Activated T-cell treated with anti-CD3 and anti-CD28 coated beads for 1 hour (primary cell): ENCODE measurements at places on chromosomes 5 and 9.

- DNase-seq: no peak
Observed at GRCh38 chr9:110846215-110846614, 177.6 kb downstream of the MUSK start.

DNA sequence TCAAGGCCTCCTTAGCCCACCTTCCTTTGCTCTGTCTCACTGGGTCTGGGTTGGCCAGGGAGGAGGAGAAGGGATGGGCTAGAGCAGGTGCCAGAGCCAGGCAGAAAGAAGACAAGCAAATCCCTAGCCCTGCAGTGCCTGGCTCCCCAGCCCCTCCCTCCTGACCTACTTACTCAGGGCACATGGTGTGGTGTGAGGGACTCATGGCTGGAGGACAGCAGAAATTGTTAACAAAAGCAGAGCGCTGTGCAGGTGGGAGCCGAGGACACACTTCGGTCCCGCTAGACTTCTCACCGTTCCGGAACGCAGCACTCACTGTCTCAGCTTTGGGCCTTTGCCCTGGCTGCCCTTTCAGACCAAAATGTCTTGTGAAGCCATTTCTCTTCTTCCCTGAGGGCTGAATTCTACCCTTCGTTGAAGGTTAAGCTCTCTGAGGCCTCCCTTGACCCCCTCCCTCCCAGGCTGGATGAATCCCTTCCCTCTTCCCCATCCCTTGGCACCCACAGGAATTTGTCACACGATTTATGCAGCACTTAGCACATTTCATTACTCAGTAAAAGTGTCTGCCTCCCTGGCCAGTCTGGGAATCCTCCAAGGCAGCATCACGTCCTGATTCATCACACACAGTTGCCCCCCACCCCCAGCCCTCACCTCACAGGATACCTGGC lies 263.9 kb upstream of the TRPC7 start:
- DNase-seq: no peak

DNA sequence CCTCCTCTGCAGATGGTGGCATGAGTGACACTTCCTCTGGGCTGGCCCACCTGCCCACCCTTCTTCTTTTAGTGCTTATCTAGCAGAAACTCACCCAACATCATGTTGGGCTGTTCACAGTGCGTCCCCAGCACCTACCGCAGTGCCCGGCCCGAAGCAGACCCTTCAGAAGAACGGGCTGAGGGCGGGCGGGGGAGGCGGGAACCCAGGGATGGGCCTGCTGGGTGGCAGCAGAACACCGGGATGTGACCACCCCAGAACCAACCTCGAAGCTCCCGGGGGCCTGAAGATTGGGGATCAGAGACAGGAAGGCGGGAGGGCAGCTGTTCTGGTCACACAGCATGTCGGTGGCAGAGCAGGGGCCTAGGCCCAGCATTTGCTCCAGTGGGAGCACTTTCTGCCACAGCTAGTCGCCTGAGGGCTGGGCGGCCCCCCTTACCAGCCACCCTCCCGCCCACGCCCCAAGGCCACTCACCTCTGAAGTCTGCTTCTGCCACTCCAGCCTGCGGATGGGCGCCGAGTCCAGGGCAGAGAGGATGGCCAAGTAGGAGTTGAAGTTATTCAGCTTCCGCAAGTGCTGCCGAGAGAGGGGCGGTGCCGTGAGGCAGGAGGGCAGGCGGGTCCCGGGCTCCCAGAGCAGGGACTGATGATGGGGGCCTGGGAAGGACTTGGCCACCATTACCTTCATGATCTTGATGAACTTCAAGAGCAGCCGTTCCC lies 38.7 kb downstream of the PRRT1B start:
- DNase-seq: no peak

GRCh38 chr5:160049099-160049498 lies 40.2 kb downstream of the TTC1 start:
- no peak for DNase-seq

DNA sequence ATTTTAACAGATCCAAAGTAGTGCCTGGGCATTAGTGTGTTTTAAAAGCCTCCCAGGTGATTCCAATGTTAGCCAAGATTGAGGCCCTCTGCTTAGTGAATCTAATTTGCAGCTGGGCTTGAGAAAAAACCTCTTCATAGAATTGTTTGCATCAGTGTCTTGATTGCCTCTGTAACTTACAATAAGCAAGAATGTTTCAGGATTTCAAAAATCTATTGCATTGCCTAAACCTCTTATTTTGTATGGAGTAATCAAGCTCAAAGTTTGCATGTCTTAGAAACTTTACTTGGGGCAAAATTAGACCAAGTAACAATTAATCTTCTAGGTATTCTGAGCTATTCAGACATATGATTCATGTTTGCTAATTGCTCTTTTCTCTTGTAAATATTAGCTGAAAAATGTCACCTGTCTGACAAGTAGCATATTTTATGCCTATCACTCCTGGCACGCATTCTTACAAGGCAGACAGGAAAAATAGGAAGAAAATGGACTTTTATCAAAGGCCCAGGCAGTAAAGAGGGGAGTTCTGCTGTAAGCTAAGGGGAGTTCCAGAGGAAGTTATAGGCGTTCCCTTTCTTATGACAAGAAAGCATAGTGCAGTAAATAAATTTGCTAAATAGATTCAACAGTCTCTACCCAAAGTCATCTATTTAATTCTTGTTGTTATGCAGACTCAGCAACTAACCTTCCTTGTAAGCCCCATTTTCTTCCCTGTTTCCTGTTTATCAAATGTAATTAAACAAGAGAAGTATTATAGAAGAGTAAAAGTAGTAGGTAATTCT lies 21.0 kb downstream of the PDCD1LG2 start:
- DNase-seq: no peak

DNA sequence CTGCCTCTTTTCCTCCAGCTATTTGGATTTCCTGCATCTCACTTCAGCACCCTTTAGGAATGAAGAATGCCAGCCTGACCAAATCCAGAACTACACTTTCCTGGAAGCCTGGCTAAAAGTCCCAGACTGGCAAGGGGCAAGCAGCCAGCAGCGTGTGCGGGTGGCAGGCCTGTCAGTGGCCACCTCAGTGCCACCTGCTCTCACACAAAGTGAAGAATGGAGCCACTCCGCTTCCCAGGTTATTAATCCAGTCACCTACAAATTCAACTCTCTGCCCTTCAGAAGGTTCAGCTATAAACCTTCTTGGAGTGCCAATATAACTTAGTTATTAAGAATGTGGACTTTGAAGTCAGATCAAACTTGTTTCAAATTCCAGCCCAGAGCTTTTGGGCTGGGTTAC lies 6.7 kb upstream of the ALDOB start:
- no peak for DNase-seq

GRCh38 chr9:92159058-92159457 lies 43.8 kb upstream of the SPTLC1 start:
- DNase-seq: no peak

DNA sequence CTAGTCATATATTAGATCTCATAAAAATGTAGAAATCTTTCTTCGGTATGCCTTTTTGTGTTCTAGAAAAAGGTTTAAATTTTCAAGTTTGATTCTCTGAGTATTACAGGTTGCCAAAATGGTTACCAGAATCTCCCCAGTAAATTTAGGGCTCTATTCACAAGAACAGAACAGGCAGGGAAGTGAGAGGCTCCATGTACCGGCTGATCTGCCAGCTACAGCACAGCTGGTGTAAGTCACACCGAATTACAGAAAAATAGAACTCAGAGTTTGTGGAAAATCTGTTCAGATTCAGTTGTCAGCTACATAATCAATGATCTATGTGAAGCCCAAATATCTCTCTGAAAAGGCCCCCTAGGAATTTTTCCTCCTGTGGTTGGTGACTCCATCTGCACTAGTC lies 10.5 kb downstream of the FAM81B start:
- no peak for DNase-seq

- DNase-seq: no peak
Observed at GRCh38 chr5:157714596-157714864, 16.7 kb upstream of the THG1L start.

GRCh38 chr5:68540798-68541590 lies 325.4 kb downstream of the PIK3R1 start:
- no peak for DNase-seq

DNA sequence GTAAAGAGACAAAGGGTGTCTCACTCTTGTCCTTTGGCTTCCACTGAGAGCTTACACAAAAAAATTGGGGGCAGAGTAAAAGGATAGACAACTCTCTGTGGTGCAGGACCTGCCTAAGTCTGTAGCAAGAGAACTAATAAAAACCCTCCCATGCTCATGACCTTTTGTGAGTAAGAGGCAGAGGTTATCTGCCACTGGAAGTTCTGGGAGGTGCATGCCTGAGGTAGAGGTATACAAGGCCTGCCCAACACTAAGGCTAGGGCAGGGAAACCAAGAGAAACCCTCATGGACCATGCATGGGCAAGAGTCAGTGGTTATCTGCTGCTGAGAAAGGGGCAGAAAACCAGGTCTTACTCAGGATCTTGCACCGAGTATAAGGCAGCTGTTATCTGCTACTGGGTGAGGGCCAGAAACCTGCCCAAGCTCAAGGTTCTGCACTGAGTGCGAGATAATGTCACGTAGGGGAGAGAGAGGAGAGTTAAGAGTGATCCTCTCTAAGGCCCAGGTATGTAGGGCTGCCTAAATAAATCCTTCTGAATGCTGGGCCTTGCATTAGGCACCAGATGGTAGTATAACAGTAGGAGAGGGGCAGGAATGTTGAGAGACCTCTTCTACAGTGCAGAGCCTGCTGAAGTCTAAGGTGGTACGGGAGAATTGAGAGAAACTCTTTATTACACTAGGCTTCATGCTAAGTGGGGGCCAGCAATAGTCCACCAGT lies 143.4 kb downstream of the MACROH2A1 start:
- no peak for DNase-seq

GRCh38 chr9:80644044-80644443 lies 1045.3 kb downstream of the TLE1 start:
- DNase-seq: no peak

DNA sequence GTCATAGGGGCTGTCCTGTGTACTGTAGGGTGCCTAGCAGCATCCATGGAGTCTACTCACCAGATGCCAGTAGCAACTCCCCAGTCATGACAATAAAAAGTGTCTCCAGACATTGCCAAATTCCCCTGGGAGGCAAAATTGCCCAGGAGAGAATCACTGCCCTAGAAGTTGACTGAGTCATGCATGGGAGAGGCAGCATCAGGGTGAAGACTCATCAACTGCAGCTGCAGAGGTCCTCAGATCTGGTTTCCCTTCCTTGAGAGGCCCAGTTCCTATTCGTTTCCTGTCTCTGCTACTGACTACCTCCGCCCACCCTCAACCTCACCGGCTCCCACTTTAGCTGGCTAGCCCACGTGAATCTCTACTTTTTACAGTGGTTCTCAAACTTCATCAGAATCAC lies 88.6 kb upstream of the AGXT2 start:
- DNase-seq: no peak

DNA sequence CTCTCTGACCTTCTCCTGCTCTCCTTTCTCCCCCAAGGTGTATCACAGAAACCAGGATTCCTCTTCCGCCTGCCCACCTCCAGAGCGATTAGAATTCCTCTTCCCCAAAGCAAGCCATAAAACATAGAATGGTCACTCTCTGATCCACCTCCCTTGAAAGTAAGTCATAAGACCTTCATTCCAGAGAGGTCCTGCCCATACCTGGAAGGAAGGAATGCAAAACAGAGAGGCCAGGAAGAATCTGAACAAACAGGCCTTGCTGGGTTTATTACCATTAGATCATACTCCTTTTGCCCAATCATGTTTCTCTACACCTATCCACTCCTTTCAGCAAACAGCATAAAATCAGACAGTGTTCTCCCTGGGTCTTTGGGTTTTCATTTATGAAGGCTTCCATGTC lies 21.0 kb downstream of the CDKL3 start:
- DNase-seq: no peak

- DNase-seq: no peak
Observed at GRCh38 chr5:59767211-59767605, 126.3 kb downstream of the PDE4D start.

DNA sequence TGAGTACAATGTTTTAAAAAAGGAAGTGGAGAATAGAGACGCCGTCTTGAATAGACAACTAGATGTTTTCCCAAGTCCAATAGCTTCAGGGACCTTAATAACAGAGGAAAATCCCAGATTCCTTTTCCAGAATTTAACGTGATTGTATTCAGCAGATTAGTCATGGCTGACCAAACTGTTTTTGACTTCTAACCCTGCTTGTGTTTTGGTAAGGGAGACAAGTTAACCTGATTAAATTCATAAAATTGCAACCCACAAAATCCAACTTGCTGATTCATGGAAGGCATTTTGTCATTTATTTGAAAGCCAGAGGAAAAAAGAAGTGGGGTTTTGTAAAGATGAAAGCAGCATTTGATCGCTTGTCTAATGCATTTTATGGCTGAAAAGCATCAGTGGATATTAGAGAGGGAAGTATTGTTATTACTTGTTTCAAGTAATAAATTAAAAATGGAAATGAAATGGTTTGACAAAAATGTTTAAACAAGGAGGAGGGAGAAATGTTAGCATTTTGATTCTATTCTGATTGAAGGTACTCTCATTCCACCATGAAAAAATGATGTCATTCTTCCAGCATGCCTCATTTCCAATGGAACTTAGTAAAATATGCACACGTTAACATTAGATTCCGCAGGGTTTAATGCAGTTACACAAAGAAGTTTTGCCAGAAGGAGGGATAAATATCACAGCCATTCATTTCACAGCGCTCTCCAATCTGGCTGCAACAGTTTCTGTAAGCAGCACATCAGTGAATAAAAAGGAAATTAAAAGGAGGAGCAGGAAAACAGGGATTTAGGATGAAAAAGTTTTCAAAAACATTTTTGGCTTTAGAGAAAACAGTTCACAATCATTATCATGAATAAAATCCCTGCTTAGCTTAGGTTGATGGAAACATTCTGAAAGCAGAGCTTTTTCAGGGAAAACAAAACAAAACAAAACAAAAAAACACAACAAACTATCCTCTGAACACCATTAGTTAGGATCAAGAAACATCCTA lies 314.7 kb downstream of the PRR16 start:
- DNase-seq: no peak

DNA sequence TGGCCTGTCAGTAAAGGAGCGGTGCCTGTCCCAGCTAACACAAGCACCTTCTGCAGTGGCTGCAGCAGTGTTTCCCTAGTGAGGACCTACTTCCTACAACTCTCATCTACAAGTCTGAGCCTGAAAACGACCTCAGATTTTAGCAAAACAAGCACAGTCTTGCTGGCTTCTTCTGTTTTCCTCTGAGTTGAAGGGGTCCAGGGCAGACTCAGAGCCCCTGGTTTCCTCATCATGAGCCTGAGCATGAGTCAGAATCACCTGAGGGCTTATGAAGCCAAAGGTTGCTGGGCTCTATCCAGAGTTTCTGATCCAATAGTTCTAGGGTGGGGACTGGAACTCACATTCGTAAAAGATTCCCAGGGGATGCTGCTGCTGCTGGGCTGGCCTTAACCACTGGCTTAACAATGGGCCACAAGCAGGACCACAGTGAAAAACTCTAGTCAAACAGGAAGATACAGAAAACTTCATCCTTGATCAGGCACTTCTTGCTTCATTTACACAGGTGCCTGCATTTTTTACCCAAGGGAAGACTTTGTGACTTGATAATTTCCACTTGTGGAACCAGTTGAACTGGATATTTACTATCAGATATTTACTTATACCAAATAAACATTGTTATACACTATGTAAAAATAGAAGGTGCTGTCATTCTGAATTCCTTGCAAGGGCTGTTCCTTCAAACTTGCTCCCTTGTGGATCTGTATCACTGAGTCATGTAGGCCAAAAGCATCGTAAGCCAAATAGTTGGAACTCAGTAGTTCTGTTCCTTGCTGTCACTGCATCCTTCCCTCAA lies 4.3 kb upstream of the ACER2 start:
- DNase-seq: no peak

- no peak for DNase-seq
Observed at GRCh38 chr9:131891598-131891997, 151.7 kb upstream of the RAPGEF1 start.

GRCh38 chr9:138117836-138118235 lies 240.3 kb downstream of the CACNA1B start:
- DNase-seq: no peak

- no peak for DNase-seq
Observed at GRCh38 chr5:45532826-45533624, 163.2 kb downstream of the HCN1 start.

GRCh38 chr5:38576442-38576841 lies 20.0 kb upstream of the LIFR start:
- DNase-seq: no peak
